CD14-positive monocyte (primary cell): ENCODE measurements at places on chromosomes 1 and 21. TPM values are rescaled to one million over a fixed set of nuclear protein-coding genes. Genes with fewer than 3 reads are reported as not detected.

- no peak for DNase-seq
These were observed 108.1 kb downstream of the OMA1 start for GRCh38 chr1:58438468-58438867.

PLPPR5 gene
- polyA plus RNA-seq, result not detected

- no peak for DNase-seq
These were observed 596.4 kb upstream of the ZRANB2 start for GRCh38 chr1:71676979-71677925.

GRCh38 chr1:20660847-20661206 is 342 bp downstream of the DDOST start:
- DNase-seq, result peak; percentile 19

TNFSF4 gene
- 0.40 TPM for polyA plus RNA-seq

- no peak for DNase-seq
These were observed 16.0 kb upstream of the TTC39A start for GRCh38 chr1:51346086-51346942.

CRP gene
- polyA plus RNA-seq, result not detected in 2 replicates

- DNase-seq, result peak; percentile 29
These were observed 18.0 kb downstream of the CD244 start for GRCh38 chr1:160844447-160845232.

UMODL1 gene
- not detected for polyA plus RNA-seq

LMX1A gene
- not detected for polyA plus RNA-seq

DNA sequence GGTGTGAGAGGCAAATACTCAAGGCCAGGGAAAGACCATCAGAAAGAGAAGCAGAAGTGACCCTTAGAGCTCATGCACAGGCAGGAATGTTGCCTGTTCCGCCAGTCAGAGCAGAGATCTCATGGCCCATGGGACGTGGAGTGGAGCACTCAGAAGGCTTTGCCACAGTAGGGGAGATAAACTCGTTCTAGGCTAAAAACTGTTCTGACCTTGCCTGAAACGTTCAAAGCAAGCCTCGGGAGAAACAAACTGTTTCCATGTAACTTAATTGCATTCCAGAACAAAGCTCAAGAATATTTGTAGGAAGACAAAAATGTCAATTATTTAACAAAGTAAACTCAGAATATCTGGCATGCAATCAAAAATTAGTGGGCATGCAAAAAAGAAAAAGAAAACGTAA is 20.7 kb upstream of the SLC19A1 start:
- DNase-seq, result no peak

SPRR2B gene
- not detected for polyA plus RNA-seq

DNA sequence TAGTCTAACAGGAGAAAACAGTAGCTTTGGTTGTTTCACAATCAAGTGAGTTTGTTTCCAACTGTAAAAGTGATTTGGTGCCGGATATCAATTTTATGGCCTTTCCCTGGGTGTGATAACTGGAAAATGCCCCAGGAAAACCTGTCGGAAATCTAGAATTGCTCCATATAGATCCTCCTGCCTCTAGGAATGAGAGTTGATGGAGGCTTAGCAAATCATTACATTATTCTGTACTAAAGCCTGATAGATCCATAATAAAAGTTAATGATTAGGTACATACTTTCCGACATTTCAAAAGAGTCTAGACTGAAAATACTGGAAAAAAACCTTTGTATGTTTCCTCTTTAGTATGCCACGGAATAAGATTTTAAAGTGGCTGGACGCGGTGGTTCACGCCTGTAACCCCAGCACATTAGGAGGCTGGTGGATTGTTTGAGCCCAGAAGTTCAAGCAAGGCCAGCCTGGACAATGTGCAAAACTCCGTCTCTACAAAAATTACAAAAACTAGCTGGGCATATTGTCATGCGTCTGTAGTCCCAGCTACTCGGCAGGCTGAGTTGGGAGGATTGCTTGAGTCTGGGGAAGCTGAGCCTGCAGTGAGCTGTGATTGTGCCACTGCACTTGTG is 70.0 kb upstream of the SLC45A1 start:
- DNase-seq, result no peak

- DNase-seq, result no peak
These were observed 102.3 kb downstream of the PDE4B start for GRCh38 chr1:65894738-65895605.

DNA sequence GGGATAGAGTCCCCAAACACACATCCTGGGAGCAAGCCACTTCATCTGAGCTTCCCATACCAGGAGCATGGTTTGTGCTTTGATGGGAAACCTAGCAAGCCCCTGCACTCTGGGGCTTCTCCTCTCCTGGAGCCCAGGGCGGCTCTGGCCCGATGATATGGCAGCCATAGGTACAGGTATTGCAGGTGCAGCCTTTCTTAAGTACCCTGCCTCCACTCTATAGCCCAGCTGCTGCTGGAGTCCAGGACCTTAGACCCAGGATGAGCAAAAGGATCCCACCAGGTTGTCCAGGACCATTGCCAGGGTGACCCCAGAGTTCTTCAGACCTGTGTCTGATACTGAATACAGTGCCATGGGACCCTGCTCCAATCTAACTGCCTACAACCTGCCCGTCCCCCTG is 4.2 kb downstream of the C1orf226 start:
- DNase-seq, result no peak

DNA sequence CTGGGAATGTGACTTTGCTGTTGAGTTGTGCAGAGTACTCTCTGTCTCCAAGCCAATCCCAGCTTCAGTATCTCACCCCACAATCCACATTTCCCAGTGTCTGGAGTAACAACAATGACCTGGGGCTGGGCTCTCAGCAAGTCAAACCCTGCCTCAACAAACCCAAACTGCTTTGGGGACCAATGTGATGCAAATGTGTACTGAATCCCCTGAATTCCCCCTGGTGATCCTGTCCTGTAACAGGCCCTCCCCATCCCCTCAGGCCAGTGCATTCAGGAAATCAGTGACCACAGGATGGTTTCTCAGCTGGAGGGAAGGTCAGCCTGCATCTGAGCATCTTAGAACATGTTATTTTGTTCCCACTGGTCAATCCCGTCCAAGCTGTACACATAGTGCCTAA is 36.7 kb upstream of the HAO2 start:
- DNase-seq, result no peak

- DNase-seq, result peak; percentile 80
These were observed 638 bp upstream of the TUFT1 start for GRCh38 chr1:151539321-151540020.

GRCh38 chr1:41272601-41273000 is 30.5 kb upstream of the SCMH1 start:
- DNase-seq, result no peak

DNA sequence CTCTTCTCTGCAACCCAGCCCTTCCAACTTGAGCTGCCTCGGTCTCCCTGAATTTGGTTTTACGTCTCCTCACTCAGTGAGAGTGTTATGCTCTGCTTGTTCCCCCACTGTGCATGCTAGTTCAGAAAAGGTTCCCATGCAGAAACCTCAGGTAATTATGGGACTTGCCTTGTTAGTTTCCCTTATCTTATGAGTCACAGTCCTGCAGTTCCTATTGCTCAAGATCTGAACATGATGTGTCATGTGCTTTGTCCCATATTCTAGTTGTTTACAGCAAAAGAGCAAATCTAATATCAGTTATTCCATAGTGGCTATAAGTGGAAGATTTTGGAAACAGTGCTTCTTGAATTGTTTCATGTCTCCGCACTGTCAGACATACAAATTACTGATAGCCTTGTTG is 74.4 kb downstream of the DUSP10 start:
- peak; percentile 47 for DNase-seq

DNA sequence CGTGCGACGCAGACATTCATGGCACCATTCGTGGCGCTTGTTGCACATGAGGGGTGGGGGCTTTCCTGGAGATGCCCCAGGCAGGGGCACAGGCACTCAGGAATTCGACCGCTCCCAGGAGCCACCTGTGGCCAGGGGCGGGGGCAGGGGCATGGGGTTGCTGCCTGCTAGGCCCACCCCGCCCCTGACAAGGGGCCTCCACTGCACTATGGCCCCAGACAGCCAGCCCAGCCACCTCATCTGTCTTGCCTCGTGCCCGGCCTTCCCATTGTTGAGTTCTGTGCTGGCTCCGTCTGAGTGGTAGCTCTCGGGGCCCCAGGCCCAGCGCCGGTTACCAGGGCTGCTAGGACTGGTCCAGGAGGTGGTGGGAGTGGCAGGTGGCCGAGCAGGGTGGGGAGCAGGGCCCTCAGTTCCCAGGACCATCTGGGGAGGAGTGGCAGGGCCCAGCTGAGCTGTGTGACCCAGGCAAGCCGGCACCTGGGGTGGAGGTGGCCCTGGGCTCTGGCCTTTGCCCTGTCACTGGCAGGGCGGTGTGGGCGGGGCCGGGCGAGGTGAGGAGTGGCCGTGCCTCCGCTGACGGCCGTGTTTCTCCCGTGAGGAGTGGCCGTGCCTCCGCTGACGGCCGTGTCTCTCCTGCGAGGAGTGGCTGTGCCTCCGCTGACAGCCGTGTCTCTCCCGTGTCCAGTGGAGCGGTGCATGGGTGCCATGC is 1.9 kb downstream of the PLCH2 start:
- DNase-seq, result no peak

DNA sequence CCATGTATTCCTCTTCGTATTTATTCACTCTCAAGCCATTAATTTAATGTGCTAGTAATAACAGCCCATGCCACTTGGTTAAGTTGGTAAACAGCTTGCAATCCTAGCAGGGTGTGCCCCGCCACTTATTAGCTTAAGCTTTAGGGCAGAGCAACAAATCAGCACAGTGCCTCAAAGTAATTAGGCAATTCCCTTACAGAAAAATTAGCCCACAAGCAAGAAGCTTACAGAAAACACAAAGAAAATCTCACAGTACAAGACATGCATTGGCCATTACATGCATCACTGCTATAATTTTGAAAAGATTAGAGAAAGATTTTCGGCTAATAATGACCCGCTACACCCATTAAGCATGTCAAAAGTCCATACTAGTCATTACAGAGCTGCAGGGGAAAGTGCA is 47.6 kb downstream of the TGFB2 start:
- no peak for DNase-seq

ARHGEF16 gene
- polyA plus RNA-seq, result not detected in 2 replicates

DNA sequence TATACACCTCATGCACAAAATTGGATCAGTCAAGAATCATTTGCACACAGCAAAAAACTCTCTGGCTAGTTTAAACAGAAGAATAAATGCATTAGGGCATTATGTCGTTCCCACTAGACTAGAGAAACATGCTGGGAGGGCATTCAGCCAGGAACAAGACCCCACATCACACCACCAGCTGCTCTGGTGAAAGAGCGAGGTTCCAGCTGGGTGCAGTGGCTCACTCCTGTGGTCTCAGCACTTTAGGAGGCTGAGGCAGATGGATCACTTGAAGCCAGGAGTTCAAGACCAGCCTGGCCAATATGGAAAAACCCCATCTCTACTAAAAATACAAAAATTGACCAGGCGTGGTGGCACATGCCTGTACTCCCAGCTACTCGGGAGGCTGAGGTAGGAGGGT is 52.1 kb upstream of the BACE2 start:
- no peak for DNase-seq
